Prostate gland (tissue), 2 donors: ENCODE measurements at places on chromosomes 6 and 20. TPM values are rescaled to one million over a fixed set of nuclear protein-coding genes. Genes with fewer than 3 reads are reported as not detected.

The TRIM31 gene
- 0.32 TPM for total RNA-seq

The PNLDC1 gene
- 5.6 TPM for total RNA-seq

The OPN5 gene
- not detected for total RNA-seq

The OGFR gene
- total RNA-seq, result 76.9 TPM

The HLA-DOA gene
- total RNA-seq, result 7.2 TPM

DNA sequence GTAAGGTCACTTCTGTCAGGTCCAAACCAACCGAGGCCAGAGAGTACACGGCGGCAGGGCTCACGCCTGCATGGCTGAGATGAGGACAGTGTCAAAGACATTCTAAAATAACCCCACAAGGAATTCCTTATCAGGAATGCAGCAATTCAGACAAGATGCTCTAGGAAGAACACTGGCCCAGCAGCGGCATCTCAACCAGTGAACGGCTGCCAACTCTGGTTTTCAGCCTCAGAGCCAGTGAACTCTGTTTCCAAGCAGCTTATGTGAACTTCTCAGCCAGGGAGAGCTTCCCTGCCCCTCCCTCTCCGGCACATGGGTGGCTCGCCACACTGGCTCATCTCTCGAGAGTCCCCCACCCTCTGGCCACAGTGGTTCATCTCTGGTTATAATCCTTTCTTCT, 36.9 kb downstream of the KCNQ2 start:
- peaks cover 8% of the 10 kb centered on the region for H3K27me3 ChIP-seq
- H3K36me3 ChIP-seq, result no peaks in the 10 kb centered on the region
- H3K4me3 ChIP-seq, result no peak overlapping the region
- H3K27ac ChIP-seq, result no peak overlapping the region
- DNase-seq, result no peak

DNA sequence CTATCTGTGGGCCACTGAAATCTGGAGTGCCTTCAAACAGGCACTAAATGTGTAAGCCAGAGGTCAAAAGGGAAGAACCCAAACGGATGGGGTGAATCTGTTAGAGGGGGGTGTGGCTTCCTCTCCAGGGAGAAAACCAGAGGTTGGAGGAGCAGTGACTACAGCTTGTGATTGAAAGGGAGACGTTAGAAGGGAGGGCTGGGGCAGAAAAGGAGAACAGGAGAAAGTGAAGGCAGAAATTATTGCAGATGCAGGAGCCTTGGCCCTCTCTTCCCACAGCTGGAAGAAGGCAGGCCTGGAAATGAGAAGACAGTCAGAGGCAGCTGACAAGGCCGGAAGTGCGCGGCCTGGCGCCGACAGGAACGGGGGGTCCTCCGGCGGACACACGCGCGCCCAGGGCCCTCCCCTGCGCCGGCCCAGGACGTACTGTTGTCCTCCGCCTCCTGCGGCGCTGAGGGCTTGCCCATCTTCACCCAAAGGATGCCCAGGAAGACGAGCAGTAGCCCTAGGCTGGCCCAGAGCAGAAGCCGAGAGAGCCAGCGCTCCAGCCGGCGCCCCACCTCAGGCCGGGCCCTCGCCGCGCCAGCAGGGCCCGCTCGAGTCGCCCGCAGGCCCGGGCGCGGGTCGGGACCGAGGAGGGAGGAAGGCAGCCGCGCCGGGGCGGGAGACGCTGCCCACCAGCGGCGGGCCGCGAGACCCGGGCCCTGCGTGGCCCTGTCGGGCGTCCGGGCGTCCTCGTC, 806 bp downstream of the LEMD2 start:
- peaks cover 12% of the 10 kb centered on the region for H3K4me1 ChIP-seq
- peak overlapping the region; percentile 90 for H3K27ac ChIP-seq
- no peaks in the 10 kb centered on the region for H3K36me3 ChIP-seq
- no peaks in the 10 kb centered on the region for H3K27me3 ChIP-seq

DNA sequence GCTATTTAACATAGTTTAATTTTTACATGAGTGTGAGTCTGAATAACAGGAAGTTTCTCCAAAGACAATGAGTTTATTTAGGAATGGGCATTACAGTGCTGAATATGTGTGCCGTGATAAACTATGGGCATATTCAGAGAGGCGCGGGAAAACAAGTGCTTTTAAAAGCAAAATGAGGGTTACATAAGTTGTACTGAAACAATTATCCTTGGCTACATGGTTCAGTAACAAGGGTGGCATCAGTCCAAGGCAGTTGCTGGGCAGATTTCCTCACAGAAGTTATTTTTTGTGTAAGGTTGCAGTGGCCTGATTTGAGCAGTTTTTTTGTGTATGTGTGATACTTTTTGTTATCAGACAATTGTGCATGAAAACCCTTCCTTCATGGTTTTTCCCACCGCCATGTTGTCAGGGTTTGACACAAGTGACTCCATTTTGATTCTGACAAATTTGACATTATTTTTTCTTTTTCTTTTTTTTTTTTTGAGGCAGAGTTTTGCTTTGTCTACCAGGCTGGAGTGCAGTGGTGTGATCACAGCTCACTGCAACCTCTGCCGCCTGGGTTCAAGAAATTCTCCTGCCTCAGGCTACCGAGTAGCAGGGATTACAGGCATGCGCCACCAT, 22.3 kb upstream of the PXDC1 start:
- H3K36me3 ChIP-seq, result no peaks in the 10 kb centered on the region
- no peaks in the 10 kb centered on the region for H3K27me3 ChIP-seq
- no peak overlapping the region for H3K4me3 ChIP-seq

DNA sequence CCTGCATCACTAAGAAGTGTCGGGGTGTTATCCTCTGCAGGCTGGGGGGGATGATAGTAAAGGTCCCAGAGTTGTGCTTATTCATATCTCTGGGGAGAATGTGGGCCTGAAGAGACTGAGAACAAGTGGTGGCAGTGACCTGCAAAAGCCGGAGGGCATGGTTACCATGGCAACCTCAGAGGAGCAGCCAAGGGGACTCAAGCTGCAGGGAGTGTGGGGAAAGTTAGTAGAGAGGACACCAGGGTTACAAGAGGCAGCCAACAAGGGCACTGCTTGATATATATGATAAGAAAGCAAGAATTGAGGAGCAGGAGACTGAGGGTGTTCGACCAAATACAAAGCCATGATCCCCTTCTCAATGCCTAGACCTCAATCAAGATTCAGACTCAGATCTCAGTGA, 46.1 kb downstream of the HLA-F start:
- H3K4me3 ChIP-seq, result no peak overlapping the region
- H3K27me3 ChIP-seq, result no peaks in the 10 kb centered on the region
- H3K36me3 ChIP-seq, result no peaks in the 10 kb centered on the region
- no peak overlapping the region for H3K27ac ChIP-seq

- H3K27ac ChIP-seq, result no peak overlapping the region
- H3K4me1 ChIP-seq, result no peaks in the 10 kb centered on the region
- H3K4me3 ChIP-seq, result no peak overlapping the region
- H3K27me3 ChIP-seq, result no peaks in the 10 kb centered on the region
- H3K36me3 ChIP-seq, result no peaks in the 10 kb centered on the region
- DNase-seq, result no peak
Observed at GRCh38 chr6:39188098-39188450, 41.2 kb downstream of the KCNK5 start.

DNA sequence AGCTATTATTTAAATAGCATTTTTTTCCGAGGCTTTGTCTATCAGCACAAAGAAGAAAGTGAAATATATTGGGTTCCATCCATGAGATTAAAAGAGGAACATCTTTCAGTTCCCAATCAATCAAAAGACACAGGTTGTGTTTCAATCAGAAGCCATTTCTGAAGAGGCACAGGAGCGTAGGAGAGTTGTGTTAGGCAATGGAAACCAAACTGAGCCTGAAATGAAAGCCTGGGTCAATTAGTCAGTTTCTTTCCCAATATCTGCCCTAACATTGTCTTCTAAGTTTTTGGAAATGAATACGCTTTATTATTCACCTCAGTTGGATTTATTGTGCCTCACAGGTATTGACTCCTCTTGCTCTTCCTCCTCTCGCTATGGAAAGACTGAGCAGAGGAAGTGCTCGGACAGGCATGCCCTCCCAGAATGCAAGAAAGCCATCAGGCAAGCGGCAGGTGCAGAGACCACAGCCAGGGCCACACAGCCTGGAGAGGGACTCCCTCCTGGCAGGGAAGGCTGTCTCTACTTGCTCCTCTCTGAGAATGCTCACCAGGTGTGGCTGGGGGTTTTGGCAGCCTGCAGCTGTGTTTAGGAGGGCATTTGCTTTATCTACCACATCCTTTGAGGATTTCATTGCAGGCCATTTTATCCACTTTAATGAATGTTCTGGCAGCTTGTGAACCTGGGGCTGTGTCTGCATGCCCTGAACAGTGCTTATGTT, 100.8 kb upstream of the NEDD9 start:
- DNase-seq, result no peak
- no peak overlapping the region for H3K4me3 ChIP-seq
- no peaks in the 10 kb centered on the region for H3K4me1 ChIP-seq
- H3K36me3 ChIP-seq, result no peaks in the 10 kb centered on the region

DNA sequence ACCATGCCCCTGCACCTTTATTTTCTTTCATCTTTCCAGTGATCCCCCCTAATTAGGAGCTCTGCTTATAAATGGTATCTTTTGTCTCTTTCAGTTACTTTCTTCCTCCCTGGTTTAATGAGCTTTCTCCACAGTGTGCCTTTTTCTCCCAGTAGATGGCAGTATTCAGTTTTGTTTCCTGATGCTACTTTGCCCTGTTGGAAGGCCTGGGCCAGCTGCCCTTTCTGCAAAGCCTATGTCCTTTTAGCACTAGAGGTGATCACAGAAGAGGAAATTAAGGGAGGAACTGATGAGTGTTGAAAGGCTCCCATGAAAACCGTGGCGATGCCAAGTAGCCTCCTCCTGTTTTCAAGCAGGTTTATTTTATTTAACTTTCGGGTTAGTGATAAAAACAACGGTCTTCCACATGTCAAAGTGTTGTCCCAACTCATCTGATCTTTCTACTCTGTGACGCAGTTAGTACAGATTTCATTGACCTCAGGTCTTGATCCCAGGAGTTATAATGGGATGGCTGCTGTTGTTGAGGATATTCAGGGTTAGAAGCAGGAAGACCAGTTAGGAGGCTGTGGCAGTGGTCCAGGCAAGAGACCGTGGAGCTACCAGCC, 184.2 kb upstream of the BMP2 start:
- DNase-seq, result peak; percentile 20
- H3K27ac ChIP-seq, result no peak overlapping the region

- no peak for DNase-seq
- H3K4me3 ChIP-seq, result no peak overlapping the region
- H3K27me3 ChIP-seq, result no peaks in the 10 kb centered on the region
- H3K4me1 ChIP-seq, result no peaks in the 10 kb centered on the region
- no peak overlapping the region for H3K27ac ChIP-seq
Observed at GRCh38 chr6:29744131-29744530, 20.9 kb downstream of the HLA-F start.

GRCh38 chr6:79862126-79862525, 85.2 kb downstream of the ELOVL4 start:
- no peaks in the 10 kb centered on the region for H3K27me3 ChIP-seq
- H3K4me3 ChIP-seq, result no peak overlapping the region
- DNase-seq, result no peak
- H3K36me3 ChIP-seq, result no peaks in the 10 kb centered on the region
- H3K27ac ChIP-seq, result no peak overlapping the region

GRCh38 chr20:57133926-57134650, 132.4 kb downstream of the BMP7 start:
- no peaks in the 10 kb centered on the region for H3K36me3 ChIP-seq
- H3K27ac ChIP-seq, result no peak overlapping the region
- no peak overlapping the region for H3K4me3 ChIP-seq
- no peaks in the 10 kb centered on the region for H3K27me3 ChIP-seq

- H3K27ac ChIP-seq, result no peak overlapping the region
- H3K36me3 ChIP-seq, result no peaks in the 10 kb centered on the region
- H3K4me1 ChIP-seq, result no peaks in the 10 kb centered on the region
- H3K27me3 ChIP-seq, result no peaks in the 10 kb centered on the region
- H3K4me3 ChIP-seq, result no peak overlapping the region
- DNase-seq, result no peak
Observed at GRCh38 chr20:49452011-49452482, 30.4 kb downstream of the KCNB1 start.

GRCh38 chr6:36947570-36948351, 6.8 kb upstream of the PI16 start:
- no peaks in the 10 kb centered on the region for H3K27me3 ChIP-seq
- H3K4me1 ChIP-seq, result no peaks in the 10 kb centered on the region
- no peak overlapping the region for H3K4me3 ChIP-seq
- H3K36me3 ChIP-seq, result no peaks in the 10 kb centered on the region
- no peak overlapping the region for H3K27ac ChIP-seq

- H3K27me3 ChIP-seq, result no peaks in the 10 kb centered on the region
- H3K27ac ChIP-seq, result no peak overlapping the region
- H3K36me3 ChIP-seq, result no peaks in the 10 kb centered on the region
- no peak for DNase-seq
Observed at GRCh38 chr6:139184047-139184446, 49.2 kb downstream of the HECA start.

DNA sequence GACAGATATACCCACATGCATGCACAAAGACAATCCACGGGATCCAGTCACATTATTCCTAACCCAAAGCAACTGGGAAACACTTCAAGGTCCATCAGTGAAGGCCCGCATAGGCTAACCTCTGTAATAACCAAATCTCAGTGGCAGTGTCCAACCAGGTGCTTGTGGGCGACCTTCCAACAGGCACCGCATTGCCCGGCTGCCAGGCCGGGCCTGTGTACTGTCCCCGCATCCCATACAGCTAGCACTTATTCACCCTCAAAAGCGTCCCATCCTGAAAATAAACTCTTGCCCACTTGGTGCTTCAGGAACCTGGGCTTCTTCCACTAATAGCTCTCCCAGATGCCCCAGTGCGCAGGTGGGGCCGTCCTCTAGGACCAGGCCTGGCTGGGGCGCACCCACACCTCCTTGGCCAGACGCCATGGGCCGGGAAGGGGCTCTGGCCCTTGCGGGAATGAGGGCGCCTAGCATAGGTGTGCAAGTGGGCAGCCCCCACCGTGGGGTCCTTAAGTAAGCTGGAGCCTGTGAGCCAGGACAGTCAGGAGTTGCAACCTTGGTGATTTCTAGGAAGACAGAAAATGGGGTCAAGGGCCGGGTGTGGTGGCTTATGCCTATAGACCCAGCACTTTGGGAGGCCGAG, 1.1 kb upstream of the ENTPD6 start:
- H3K36me3 ChIP-seq, result no peaks in the 10 kb centered on the region
- DNase-seq, result no peak
- H3K27ac ChIP-seq, result no peak overlapping the region
- H3K27me3 ChIP-seq, result no peaks in the 10 kb centered on the region

DNA sequence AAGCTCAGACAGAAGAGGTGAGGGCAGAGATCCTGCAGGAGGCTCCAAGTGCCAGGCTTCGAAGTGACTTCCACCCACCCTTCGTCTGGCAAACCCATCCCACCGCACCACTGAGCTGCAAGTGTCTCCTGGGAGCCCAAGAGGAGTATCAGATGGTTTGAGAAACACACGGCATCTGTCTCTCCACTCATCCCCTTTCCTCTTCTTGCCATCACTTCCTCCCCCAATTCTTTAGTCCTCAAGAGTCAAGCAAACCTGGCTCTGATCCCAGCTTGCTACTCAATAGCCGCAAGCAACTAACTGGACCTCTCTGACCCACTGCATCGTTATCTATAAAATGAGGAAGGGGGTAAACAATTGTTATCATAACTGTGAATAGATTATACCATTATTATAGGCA, 142.1 kb downstream of the BMP7 start:
- H3K27me3 ChIP-seq, result peaks cover 1% of the 10 kb centered on the region
- H3K4me3 ChIP-seq, result no peak overlapping the region
- DNase-seq, result no peak
- H3K27ac ChIP-seq, result no peak overlapping the region
- no peaks in the 10 kb centered on the region for H3K36me3 ChIP-seq
- H3K4me1 ChIP-seq, result no peaks in the 10 kb centered on the region
